ENCODE measurements at places on chromosomes 4 and X.

GRCh38 chr4:150087006-150087405, 8.8 kb downstream of the DCLK2 start:
- no peak for DNase-seq

DNA sequence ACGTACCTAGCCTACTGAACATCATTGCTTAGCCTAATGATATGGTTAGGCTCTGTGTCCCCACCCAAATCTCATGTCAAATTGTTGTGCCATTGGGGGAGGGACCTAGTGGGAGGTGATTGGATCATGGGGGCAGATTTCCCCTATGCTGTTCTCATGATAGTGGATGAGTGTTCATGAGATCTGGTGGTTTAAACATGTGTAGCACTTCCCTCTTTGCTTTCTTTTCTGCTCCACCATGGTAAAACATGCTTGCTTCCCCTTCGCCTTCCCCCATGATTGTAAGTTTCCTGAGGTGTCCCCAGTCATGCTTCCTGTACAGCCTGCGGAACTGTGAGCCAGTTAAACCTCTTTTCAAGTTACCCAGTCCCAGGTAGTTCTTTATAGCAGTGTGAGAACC, 102.6 kb downstream of the RAPGEF2 start:
- no peak for DNase-seq

DNA sequence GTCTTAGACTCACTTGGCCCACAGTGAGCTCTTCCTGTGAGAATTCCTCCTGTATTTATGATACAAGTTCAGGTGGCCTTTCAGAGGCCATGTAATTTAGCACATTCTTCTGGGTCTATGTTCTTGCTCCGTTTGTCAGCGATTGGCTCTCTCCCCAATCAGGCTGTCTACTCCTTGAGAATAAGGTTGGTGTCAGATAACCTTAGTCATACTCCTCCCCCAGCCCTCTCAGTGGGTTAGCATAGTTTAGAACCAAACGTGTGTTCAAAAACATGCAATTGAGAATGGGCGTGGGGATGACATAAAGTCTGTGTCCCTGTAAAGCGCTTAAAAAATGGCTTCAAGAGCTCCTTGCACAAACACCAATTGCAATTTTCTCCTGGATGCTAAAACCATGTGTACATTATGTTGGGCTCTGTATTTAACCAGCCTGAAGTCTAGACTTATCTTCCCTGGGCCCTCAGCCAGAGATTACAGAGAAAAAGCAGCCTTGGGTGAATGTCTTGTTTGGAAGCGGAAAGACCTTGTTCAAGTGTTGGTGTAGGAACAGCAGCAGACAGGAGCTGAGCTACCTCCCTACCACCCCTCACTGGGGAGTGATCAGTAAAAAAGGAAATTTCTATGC, 9.9 kb upstream of the CT47C1 start:
- no peak for DNase-seq

- no peak for DNase-seq
Observed at GRCh38 chr4:52552778-52553177, 106.3 kb downstream of the USP46 start.

GRCh38 chrX:103562801-103563200, 22.5 kb upstream of the TCEAL4 start:
- DNase-seq: no peak

- DNase-seq: no peak
Observed at GRCh38 chr4:152661649-152662048, 18.1 kb downstream of the TMEM154 start.

- no peak for DNase-seq
Observed at GRCh38 chr4:169258141-169258540, 12.6 kb downstream of the SH3RF1 start.

GRCh38 chrX:22237479-22237878, 35.2 kb upstream of the CBLL2 start:
- no peak for DNase-seq

GRCh38 chrX:72128881-72129280, 2.8 kb downstream of the RTL5 start:
- DNase-seq: no peak

DNA sequence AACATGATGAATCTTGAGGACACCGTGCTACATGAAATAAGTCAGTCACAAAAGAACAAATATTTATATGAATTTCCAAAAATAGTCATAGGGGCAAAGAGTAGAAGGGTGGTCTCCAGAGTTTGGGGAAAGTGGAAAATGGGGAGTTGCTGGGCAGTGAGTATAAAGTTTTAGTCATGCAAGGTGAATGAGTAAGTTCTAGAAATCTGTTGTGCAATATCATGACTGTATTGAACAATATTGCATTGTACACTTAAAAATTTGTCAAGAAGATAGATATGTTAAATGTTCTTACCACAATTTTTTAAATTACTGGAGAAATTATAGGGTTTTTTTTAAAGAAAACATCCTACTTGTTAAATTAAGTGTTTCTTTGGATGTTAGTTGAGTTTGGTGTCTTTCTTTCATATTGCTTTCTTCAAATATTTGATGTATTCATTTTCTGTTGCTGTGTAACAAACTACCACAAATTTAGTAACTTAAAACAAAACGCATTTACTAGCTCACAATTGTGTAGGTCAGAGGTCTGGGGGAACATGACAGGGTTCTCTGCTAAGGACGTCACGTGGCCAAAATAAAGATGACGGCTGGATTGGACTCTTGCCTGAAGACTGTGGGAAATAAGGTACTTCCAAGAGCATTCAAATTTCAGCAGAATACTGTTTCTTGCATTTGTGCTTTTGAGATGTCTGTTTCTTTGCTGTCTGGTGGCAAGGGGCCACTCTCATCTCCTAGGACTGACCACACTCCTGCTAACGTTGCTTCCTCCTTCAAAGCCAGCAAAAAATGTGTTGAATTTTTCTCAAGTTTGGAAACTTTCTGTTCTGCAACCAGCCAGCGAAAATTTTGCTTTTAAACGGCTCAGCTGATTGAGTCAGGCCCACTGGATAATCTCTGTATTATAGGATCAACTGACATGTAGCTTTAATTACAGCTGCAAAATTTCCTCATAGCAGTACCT, 76.7 kb downstream of the CPEB2 start:
- no peak for DNase-seq

- DNase-seq: no peak
Observed at GRCh38 chr4:73721435-73721834, 18.9 kb upstream of the CXCL8 start.

- DNase-seq: no peak
Observed at GRCh38 chr4:73213916-73214653, 44.5 kb downstream of the ANKRD17 start.

GRCh38 chrX:107700317-107700774, 72.0 kb downstream of the PRPS1 start:
- DNase-seq: no peak

GRCh38 chrX:24266996-24267395, 46.9 kb downstream of the SUPT20HL2 start:
- DNase-seq: no peak

GRCh38 chr4:89723096-89723495, 113.9 kb downstream of the SNCA start:
- DNase-seq: no peak

DNA sequence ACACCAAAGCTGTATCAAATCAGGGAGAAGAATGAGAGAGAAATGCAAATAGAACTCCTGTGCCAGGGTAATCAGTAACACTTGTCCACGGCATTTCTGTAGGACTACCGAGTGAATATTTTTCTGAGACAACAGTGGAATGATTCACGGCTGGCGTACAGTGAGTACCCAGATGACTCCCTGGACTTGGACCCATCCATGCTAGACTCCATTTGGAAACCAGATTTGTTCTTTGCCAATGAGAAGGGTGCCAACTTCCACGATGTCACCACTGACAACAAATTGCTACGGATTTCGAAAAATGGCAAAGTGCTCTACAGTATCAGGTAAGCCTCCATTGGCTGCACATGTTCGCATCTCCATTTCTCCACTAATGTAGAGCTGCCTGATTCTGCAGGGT, 51.7 kb downstream of the GLRA2 start:
- DNase-seq: no peak

GRCh38 chr4:74855879-74856278, 61.6 kb upstream of the BTC start:
- DNase-seq: no peak

DNA sequence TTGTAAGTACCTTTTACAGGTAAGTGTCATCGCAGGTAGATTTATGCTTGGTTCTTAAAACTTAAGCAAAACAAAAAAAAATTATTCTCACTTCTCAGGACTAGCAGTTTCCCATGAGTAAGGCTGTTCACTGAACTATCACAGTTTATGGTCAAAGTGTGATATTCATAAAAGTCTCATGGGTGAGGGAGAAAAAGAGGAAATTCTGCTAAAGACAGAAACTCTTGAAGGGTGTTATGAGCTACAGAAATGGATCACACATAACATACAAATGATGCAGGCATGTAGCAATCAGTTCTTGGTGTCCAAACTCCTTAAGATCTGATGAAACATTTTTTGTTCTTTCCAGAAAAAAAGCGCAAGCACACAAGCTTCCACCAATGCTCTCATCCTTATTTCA, 8.5 kb downstream of the RAB9A start:
- DNase-seq: no peak

GRCh38 chr4:163544407-163545038, 50.0 kb downstream of the TMA16 start:
- DNase-seq: peak; percentile 38

DNA sequence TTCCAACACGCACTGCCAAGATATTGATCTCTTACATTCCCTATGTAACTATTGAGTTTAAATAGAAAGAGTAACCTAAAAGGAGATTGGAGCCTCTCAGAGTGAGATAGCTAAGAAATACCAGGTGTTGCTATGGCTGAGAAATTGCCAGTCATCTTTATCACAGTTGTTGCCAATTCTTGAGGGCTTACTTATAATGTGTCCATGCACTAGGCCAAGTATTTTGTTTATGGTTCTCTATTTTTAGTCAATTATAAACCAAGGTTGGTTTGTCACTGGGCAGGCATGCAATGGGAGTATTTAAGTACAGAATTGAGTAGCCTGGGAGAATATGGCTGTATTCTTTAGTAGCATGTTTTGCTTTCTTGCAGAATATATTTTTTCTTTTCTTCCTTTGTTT, 201.6 kb downstream of the TEX13A start:
- DNase-seq: no peak

DNA sequence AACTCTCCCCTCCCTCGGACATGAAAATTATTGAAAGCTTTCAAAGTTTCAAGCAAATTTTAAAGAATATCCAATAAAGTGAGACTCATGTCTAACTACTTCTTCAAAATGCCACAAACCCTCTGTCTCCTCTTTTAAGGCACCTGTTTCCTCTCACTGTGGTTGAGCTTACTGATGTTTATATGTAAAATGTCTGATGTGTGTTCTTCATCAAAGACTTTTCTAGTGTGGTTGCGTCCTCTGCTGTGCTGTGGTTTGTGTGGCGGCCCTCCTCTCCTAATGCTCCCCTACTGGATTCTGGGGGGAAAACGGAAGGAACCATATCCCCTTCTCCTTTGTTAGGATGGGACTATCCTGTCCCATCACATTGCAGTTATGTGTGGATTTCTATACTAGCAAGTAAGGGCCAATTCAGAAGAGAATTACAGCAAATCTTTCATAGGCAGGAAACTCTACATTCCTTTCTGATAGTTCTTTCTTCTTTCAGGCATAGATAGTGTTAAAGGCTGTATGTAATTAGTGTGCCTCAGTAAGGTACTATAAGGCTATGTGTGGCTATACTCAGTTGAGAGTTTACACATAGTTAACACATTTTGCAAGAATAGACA, 221.0 kb upstream of the GPRIN3 start:
- DNase-seq: no peak

- DNase-seq: no peak
Observed at GRCh38 chr4:17680559-17681280, 66.3 kb downstream of the MED28 start.

DNA sequence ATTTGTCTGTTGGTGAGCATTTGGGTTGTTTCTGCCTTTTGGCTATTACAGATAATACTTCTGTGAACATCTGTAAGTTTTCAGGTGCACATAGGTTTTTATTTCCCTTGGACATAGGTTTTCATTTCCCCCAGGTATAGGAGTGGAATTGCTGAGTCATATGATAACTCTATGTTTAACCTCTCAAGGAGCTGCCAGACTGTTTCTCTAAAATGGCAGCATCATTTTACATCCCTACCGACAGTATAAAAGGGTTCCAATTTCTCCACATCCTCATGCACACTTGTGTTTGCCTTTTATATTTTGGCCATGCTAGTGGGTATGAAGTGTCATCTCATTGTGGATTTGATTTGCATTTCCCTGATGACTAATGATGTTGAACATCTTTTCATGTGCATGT, 53.5 kb downstream of the TMEM164 start:
- no peak for DNase-seq

Measured in stimulated activated CD4-positive, alpha-beta T cell treated with anti-CD3 and anti-CD28 coated beads, Interleukin-1b, Interleukin-23, amount 100 ng/mL, for 1 hour (primary cell).